ENCODE measurements at places on chromosomes 5 and 9.

GRCh38 chr5:181265092-181265671 is 4.2 kb upstream of the TRIM52 start:
- no peak for DNase-seq

DNA sequence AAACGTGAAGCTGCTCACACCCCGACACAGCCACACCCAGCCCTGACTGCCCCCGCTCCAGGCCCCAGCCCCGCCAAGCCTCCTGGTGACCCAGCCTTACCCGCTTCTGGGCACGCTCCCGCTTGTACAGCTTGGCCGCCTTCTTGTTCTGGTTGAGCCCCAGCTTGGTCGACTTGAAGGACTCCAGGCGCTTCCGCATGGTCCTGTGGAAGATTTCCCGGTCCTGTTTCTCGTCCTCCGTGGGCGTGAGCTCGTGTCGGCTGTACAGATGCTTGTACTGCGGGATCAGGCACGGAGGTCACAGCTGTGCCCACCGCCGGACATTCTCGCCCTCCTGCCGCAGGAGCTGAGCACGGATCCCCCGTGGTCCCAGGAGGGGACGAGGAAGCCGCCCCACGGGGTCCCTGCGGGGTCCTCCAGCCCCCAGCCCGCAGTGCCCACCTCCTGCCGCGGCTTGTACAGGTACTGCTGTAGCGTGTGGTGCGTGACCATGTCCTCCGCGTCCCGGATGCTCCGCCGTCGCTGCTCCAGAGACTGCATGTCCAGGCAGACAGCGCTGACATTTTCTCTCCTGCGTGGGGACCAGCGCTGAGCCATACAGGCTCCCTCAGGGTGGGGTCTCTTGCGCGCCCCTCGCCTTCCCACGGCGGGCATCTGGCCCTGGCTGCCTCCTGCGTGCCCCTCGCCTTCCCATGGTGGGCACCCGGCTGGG is 33.3 kb downstream of the EXOC3 start:
- no peak for DNase-seq

GRCh38 chr9:110468950-110469349 is 110.6 kb downstream of the SVEP1 start:
- no peak for DNase-seq

GRCh38 chr9:113399646-113400200 is 1.4 kb downstream of the ALAD start:
- DNase-seq, result no peak

- no peak for DNase-seq
Observed at GRCh38 chr5:75678155-75678554, 39.1 kb downstream of the POC5 start.

DNA sequence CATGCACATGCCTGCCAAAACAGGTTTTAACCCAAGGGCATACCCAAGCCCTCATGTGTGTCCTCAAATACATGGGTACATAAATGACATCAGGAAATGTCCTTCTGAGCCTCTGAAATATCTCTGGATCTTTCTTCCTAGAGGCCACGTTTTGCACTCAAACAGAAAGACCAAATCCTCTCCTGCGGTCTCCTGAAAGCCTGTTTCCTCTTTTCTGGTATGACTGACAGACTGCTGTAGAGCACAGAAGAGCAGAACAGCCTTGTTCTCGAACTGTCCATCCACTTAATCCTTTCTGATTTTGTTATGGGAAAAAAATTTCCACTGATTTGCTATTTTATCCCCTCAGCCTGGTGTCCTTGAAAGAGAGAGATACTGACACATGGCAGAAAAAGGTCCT is 107.2 kb downstream of the ASTN2 start:
- no peak for DNase-seq

DNA sequence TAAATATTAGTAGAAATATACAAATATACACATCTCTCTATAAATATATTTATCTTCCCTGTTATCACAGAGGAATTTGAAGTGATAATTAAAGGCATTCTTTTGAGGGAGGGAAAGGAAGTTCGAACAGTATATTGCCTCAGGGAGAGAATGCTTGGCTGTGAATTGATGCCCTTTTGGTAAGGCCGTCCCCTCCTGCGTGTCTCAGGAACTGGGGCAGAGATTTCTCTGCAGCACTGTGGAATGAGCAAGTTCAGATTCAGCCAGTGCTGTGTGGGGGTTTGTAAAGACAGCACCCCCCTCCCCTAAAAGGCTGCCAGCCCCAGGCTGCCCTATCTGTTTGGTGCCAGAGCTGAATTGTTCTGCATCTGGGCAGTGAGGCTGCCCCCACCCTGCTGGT is 42.0 kb downstream of the UBE2QL1 start:
- DNase-seq, result no peak

All from activated CD4-positive, CD25-positive, alpha-beta regulatory T cell (primary cell).